Left lung (tissue), 14 donors: ENCODE measurements at places on chromosomes 7 and 10. TPM values are rescaled to one million over a fixed set of nuclear protein-coding genes. Genes with fewer than 3 reads are reported as not detected.

- DNase-seq = no peak
These were observed 162.1 kb downstream of the TCF7L2 start for GRCh38 chr10:113111900-113112853.

DNA sequence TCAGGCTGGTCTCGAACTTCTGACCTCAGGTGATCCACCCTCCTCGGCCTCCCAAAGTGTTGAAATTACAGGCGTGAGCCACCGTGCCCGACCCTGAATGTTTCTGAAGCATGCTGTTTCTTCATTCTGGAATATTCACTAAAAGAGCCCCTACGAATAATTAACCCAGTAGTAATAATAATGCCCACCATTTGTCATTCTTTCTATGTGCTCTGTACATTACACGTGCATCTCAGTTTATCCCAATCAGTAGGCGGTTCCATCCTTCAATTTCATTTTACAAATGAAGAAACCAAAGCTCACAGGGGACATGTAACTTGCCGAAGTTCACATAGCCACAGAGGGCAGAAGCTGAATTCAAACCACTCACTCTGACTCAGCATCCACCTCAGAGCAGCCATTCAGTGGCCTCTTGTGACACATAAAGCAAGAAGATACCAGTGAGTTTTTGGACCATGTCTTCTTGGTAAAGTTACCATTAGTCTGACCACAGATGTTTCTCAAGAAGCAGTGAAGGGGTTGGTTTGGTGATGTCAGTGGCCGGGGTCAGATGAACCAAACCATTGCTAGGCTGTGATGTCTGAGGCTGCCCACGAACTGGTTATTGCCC lies 71.9 kb upstream of the DUSP5 start:
- DNase-seq = no peak

GRCh38 chr7:65809982-65810288 lies 62.9 kb upstream of the VKORC1L1 start:
- no peak for DNase-seq

GRCh38 chr7:133290676-133291333 lies 37.9 kb downstream of the EXOC4 start:
- no peak for DNase-seq

DNA sequence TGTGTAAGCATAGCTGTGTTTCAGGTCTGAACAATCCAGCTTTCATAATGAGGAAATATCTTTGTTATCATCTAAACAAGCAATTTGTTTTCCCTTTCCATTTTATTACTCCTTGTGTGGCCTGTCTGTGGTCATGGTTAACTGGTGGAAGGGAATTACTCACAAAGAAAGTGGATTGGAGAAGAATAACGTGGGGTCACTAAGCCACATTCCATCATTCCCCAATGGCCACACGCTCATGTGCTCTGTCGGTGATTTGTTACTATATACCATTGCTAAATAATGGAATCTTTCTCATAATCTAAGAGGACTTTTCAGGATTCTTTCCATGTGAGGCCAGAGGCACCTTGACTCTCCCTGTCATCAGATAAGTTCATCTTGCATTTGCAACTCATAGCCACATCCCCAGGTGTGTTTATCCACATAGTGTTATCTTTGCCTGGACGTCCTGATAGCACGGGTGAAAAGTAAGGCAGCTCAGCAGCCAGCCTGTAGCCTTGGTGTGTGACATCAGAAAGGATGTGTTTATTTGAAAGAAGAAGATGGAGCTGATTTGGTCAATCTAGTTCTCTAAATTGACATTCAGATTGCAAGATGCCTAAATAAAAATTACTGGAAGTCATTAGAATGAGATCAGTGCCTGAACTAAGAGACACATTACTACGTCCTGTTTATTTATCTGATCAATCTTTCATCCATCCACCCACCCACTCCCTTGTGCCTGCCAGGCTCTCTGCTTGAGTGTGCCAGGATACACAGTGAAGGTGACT lies 128.9 kb downstream of the CELF2 start:
- DNase-seq = no peak

DNA sequence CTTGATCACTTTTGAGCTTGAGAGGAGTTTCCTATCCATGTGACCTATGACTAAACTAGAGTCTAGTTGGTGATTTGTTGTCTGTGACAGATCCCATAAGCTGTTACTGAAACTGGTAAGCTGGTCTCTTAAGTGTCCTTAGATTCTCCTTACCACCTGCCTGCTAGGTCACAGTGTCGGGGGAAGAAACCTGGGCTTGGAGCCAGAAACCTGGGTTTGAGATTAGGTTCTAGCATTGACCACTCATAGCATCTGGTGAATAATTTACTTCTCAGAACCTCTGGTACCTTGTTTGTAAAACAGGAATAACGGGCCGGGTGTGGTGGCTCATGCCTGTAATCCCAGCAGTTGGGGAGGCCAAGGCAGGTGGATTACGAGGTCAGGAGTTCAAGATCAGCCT lies 21.8 kb upstream of the ITPRID1 start:
- no peak for DNase-seq

GRCh38 chr10:132332433-132332754 lies 401 bp downstream of the LRRC27 start:
- no peak for DNase-seq

DNA sequence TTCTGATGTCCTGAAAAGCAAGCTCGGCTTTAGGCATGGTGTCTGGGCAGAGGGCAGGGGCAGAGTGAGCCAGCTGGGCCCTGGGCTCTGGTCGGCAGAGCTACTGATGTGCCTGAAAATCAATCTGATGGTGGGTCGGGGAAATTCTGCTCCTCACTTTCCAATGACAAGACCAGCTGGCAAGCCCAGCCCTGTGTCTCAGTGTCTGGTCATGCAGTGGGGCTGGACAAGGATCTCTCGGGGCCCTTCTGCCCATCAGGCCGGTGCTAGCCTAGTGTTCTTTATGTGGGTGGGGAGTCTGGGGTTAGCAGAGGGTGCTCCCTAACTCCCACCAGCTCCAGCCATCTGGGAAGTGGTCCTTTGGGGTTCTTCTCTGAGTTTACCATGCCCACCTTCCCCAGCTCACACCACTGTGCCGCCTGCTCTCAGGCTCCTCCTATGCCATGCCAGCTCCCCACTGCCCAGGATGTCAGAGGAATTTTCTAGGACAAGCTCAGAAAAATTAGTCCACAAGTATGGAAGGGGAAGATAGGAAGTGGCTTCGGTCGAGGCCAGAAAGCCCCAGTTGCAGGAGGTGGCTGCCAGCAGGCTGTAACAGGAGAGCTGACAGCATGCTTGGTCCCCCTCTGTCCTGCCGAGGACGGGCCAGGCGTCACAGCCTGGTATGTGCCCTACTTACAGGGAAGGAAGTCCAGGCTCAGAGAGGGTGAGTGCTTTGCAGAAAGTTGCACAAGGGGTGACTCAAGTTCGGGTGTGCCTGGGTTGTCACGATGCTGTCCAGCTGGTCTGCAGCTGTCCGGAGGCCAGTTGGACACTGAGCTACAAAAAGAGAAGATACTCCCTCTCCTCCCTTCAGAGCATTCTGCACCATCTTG lies 135.2 kb downstream of the ADCY1 start:
- no peak for DNase-seq

DNA sequence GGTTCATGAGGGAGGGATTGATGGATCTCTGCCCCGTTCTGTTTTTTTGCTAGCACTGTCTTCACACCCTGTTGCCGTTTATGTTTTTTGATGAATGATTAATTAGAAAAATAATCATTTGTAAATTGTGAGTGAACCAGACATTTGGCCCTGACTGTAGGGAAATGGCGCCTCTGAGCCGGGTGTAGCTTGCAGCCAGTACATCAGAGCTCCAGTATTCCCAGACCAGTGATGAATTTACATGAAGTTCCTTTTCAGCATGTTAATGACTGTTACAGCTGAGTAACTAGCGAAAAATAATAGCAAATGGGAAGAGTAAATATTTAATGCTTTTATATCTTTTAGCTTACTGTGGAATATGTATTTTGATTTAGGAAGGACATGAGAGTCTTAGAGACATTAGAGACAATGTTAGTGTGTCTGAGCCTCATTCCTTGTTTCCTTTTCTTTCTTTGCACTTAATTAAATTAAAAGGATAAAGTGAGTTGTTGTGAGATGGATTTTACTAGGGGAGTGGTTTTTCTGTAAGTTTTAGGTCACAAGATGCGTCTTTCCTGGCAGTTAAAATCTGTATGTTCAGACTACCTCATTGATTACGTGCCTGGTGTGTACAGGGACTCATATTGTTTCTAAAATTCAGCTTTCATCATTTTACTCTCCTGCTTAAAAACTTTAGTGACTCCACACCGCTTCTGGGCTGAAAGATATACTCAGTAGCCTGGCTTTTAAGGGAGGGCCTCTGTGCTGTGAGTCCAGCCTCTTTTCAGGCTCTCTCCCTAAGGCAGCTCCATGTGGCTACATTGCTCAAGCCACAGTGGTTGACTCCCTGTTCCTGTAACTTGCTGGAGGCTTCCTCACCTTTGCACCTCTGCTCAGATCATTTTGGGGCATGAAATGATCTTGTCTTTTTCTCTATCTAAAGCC lies 86.4 kb downstream of the AUTS2 start:
- DNase-seq = no peak

- no peak for DNase-seq
These were observed 2.0 kb downstream of the STK32C start for GRCh38 chr10:132305654-132306342.

DNA sequence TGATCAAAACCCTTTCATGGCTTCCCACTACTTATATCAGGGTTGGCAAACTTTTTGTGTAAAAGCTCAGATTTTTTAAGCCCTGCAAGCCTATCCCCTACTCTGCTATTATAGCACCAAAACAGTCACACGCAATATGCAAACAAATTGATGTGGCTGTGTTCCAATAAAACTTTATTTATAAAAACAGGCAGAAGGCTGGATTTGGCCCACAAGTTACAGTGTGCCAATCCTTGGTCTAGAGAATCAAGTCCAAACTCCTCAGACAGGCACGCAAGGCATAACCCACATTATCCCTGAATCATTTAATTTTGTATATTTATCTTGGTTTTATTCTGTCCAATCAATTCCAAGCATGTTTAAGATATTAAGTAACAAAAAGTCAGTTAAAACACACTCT lies 71.9 kb downstream of the SGMS1 start:
- no peak for DNase-seq

- DNase-seq = no peak
These were observed 132.9 kb downstream of the ADRA2A start for GRCh38 chr10:111209692-111210091.

DNA sequence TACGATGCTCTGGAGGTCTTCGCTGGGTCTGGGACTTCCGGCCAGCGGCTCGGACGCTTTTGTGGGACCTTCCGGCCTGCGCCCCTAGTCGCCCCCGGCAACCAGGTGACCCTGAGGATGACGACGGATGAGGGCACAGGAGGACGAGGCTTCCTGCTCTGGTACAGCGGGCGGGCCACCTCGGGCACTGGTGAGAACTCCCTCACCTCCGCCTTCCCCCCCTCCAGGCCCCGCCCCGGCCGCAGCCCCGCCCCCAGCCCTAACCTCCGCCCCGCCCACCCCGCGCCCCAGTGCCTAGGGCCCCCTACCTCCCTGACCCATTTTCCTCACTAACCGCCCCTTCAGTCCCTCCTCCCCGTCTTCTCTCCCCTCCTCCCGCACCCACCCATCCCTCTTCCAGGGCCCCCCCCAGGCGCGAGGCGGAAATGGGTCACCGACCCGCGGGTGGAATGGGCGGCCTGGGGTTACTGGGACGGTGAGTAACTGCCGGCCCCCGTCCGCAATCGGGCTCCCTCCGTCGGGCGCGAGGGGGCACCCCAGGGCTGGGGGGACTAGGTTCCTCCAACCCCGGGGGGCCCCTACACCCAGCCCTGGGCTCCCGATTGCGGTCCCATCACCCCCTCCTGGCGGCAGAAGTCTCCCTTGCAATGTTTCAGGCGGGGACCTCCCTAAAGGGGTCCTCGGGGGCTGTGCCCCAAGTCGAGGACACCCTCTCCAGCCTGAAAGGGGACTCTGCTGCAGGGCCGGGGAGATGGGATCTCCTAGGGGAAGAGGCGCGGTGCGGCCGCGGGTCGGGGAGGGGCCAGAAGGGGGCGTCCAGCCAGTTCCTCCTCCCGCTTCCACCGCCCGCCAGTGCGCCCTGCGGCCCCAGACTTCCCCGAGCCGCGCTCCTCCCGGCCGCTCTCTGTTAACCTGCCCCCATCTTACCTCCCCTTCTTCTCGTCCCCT lies 2.1 kb downstream of the PCOLCE start:
- peak; percentile 71 for DNase-seq

DNA sequence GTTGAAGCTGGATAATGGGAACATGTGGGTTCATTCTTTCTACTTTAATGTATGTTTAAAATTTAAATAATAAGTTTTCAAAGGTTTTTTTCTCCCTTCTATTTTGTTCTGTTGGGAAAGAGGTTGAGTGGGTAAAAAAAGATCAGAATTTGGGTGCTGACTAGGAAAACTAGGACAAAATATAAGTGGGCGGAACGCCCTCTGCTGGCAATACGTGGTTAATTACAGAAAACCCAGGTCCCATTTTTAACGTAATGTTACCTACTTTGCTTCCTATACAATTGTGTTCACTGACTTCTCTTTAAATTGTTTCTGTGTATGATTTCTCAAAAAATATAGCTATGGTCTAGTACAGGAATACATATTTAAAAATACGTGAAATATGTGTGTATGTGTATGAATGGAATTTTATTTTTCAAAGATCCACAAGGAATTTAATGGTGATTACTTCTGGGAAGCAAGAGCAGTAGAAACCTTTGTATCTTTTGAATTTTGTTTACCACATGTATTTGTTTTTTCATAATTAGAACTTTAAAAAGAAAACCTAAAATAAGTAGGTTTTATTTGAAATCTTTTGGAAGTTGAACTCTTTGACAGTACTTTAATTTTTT lies 8.7 kb downstream of the ECD start:
- peak; percentile 31 for DNase-seq

DNA sequence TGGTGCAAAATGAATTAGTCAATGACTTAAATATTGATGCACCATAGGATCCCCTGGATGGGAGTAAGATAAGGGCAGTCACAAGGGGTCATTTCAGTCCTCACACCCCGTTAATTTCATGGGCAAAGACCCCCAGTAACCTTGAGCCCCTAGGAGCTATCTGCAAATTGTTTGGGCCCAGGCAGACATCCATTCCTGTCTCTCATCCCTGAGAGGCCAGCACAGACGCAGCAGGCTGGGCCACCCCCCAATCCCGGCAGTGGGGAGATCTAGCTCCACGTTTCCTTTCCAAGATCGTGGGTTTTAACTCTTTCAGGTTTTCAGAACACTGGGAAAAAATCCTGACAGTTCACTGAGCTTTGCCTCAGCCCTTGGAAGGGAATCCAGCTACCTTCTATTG lies 40.1 kb downstream of the PNLIPRP2 start:
- DNase-seq = no peak

GRCh38 chr10:71279590-71280170 lies 39.4 kb upstream of the SLC29A3 start:
- no peak for DNase-seq

Gene CYP26A1
- 0.21 TPM for total RNA-seq

Gene SMURF1
- 43.4 TPM for total RNA-seq

Gene SEC31B
- total RNA-seq = 10.1 TPM

Gene ENTPD1
- 37.6 TPM for total RNA-seq

Gene GHRHR
- total RNA-seq = not detected

Gene RAMP3
- total RNA-seq = 78.0 TPM
